ENCODE measurements at places on chromosomes 1 and 21.

- DNase-seq = no peak
Observed at GRCh38 chr1:119032986-119033385, 44.8 kb upstream of the TBX15 start.

- DNase-seq = no peak
Observed at GRCh38 chr21:42744520-42745445, 91.4 kb downstream of the PDE9A start.

GRCh38 chr1:3714284-3714741 is 37.9 kb upstream of the CCDC27 start:
- no peak for DNase-seq

DNA sequence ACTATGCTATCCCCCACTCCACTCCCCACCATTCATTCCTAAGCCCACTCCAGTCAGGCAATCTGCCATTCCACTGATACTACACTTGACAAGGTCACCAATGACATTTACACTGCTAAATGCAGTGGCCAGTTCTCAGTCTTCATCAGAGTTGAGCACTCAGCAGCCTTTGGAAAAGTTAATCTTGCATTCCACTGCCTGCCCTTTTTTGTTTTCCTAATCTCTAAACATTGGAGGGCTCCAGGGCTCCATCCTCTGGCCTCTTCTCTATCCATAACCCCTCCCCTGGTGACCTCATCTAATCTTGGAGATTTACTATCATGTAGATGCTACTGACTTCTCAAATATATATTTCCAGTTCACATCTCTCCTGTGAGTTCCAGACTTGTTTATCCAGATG is 70.9 kb upstream of the S1PR1 start:
- DNase-seq = no peak

Data from stimulated activated CD8-positive, alpha-beta memory T cell treated with anti-CD3 and anti-CD28 coated beads, Interleukin-12 subunit alpha, Interleukin-12 subunit beta, amount 100 ng/mL, for 4 hours (primary cell).